ENCODE measurements at places on chromosomes 3 and 15. TPM values are rescaled to one million over a fixed set of nuclear protein-coding genes. Genes with fewer than 3 reads are reported as not detected.

TEX55 gene
- total RNA-seq, result 0.06 TPM

EXD1 gene
- not detected for total RNA-seq

- DNase-seq, result peak; percentile 56
These were observed 113.5 kb downstream of the TNIK start for GRCh38 chr3:171346582-171347300.

DNA sequence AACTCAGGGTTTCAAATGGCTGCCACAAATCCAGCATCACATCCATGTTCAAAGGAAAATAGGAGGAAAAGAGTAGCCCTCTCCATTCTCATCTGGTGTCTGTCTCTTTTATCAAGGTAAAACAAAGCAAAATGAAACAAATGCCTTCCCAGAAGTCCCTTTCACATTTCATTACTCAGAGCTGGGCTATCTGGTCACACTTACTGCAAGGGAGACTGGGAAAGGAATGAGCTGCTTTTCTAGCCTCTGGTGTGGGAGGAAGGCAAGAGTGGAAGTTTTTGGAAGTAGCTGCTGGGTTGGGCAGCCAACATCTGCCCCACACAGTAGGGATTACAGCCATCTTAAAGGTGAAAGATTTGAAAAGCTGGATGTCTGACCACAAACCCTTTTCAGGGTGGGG lies 51.8 kb downstream of the KLF15 start:
- DNase-seq, result no peak

GRCh38 chr15:39230908-39231285 lies 350.0 kb upstream of the THBS1 start:
- no peak for DNase-seq

DNA sequence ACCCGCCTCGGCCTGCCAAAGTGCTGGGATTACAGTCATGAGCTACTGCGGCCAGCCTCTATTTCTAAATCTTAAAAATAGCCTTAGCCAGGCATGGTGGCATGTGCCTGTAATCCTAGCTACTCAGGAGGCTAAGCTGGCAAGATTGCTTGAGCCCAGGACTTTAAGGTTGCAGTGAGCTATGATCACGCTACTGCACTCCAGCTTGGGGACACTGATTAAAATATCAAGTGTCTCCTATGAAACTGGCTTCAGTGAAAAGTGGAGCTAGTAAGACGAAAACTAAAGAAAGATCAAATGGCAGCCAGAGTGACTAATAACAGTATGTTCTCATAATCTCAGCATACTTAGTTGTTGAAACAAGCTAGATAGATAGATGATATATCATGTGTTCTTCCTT lies 112.5 kb downstream of the STT3B start:
- no peak for DNase-seq

- no peak for DNase-seq
These were observed 1.3 kb downstream of the ADAMTS9 start for GRCh38 chr3:64686446-64686908.

DNA sequence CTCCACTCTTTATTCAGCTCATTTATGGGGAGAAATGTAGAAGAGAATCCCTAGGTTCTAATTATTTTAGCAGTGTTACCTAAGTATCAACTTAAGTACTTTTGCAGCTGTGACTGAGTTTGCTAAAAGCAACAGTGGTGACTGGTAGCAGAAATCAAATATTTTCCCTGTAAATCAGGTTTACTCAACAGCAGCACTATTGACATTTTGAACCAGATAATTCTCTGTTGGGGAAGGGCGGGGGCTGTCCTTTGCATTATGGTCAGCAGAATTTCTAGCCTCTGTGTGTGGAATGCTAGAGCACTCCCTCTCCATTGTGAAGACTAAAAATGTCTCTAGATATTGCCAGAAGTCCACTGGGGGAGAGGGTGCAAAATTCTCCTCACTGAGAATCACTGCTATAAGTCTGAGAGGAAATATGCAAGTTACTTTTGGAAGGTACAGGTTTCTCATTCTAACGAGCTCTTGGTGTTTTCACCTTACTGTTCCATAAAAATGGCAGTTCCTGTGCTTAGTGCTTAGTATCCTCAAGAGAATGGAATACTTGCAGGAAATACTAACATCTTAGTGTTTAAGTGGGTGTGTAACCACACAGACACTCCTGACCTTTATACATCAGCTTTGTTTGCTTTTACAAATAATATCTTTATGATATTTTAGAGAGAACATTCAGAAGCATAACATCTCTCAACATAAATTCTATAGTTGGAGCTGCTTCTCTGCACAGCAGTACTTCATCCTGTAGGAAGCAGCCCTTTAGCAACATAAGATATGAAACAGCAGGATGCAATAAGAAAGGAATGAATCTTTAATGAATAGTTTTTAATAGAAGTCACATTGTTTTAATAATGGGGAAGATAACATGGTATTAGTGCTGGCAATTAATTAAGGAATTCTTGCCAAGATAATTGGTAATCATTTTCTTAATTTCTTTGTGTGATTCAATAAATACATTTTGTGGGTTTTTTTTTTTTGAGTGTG lies 246.5 kb upstream of the GOLIM4 start:
- DNase-seq, result no peak

DNA sequence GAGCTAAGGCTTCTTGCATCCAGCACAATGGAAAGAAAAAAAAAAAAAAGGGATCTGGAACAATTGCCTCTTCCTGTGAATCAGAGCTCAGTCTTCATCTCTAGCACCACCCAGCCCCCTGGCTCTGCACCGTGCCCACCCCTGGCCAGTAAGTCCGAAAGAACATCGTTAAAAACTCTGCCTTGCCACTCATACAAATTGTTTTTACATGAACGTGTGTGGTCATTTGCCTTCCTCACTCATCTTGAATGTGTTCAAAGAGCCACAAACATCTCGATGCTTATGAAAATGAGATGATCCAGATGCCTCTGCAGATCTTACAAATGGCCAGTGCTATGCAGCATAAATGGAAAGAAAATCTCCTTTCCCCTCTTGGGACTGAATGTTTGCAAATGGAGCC lies 400.0 kb upstream of the PPP2R3A start:
- DNase-seq, result no peak
